ENCODE measurements at places on chromosomes 12 and 14.

DNA sequence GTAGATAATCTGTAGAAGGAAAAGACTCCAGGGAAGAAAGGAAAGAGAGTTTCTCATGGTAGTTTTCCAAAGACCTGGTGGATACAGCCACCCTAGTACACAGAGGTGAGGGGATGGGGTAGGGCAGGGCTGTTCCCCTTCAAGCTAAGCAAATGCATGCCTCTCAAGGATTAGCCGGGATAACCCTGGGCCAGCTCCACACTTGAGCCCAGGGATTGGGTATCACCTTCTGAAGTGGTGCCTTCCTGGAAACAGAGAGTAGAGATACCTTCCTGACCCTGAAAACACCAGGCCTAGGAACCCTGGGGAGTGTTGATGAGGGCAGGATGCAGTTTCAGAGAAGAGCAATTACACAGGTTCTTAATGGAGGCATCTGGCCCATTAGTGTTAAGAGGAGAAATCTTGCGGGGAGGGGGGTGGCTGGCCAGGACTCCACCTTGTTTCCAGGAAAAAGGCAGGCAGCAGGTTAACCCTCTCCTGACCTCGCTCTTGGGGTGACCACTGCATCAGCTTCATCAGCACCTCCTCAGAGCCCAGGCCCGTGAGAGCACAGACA lies 106.9 kb upstream of the TMEM233 start:
- DNase-seq, result peak; percentile 41

- DNase-seq, result no peak
Observed at GRCh38 chr14:73829526-73830431, 21.9 kb upstream of the PTGR2 start.

DNA sequence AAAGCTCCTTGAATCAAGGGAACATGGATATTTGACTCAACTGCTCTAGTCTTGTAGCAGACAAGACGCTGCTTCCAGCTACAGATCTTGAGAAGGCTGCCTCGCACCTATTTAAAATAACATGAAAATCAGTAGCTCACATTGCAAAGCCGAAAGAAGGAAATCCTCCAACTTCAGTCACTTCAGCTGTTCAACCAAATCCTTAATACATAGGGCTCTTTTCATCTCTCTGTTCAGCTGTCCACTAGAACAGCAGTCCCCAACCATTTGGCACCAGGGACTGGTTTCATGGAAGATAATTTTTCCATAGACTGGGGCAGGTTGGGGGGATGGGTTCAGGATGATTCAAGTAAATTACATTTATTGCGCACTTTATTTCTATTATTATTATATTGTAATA lies 1116.0 kb upstream of the TMEM132C start:
- no peak for DNase-seq

- DNase-seq, result no peak
Observed at GRCh38 chr12:43812057-43812456, 5.9 kb upstream of the TWF1 start.

- no peak for DNase-seq
Observed at GRCh38 chr12:28457785-28458184, 267.5 kb downstream of the CCDC91 start.

DNA sequence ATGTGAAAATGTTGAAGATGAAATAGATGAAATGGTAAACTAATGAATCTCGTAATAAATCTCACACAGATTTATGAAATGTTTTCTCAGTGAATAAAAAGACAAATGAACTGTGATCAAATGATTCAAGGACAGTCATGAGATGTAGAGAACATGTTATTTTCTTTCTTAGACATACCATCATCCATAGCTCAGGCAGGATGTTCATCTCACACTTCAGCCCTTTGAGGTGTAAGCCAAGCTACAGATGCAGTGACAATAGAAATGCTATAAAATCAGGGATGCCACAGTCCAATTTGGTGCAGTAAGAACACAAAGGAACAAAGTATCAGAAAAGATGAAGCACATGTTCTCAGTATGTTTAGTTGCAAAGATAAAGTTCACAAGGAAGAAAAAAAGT lies 242.7 kb upstream of the KRR1 start:
- DNase-seq, result no peak

DNA sequence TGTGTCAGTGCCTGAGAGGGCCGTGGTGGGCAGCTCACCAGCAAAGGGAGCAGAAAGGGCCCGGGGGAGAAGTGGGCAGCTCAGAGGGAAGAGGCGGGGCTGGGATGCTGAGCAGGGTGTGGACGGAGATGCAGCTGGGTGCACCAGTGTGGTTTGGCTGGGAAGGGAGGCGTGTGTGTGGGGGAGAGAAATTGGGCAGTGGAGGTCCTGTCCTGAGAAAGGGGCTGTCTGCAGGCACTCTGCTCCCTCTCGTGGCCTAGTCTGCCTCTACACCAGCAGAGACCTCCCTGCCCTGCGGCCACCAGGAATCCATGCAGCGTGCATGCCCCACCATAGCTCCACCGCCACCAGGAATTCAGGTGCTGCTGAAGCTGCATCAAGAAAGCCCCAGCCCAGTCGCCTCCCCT lies 6.4 kb downstream of the TMEM121 start:
- no peak for DNase-seq

GRCh38 chr14:51539571-51540037 lies 112.1 kb upstream of the FRMD6 start:
- no peak for DNase-seq

- no peak for DNase-seq
Observed at GRCh38 chr14:103819503-103820307, 27.7 kb downstream of the PPP1R13B start.

DNA sequence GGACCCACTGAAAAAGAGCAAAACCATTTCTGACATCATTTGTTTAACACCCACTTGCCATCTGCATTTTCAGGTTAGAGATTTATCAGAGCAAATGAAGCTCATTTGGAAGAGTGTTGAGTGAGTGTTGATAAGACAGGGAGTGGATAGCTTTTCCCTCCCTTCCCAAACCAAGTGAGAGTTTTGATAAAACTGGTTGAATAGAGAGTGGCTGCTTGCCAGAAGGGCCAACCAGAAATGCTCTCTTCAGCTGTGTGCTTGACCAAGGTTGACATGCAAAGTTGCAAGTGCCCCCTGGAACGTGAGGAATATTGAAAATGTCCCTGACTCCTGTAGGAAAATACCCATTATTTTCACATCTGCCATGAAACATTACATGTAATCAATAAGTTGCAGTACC lies 1487.0 kb upstream of the FLRT2 start:
- no peak for DNase-seq

GRCh38 chr14:92207928-92208265 lies 86.1 kb downstream of the CPSF2 start:
- no peak for DNase-seq

DNA sequence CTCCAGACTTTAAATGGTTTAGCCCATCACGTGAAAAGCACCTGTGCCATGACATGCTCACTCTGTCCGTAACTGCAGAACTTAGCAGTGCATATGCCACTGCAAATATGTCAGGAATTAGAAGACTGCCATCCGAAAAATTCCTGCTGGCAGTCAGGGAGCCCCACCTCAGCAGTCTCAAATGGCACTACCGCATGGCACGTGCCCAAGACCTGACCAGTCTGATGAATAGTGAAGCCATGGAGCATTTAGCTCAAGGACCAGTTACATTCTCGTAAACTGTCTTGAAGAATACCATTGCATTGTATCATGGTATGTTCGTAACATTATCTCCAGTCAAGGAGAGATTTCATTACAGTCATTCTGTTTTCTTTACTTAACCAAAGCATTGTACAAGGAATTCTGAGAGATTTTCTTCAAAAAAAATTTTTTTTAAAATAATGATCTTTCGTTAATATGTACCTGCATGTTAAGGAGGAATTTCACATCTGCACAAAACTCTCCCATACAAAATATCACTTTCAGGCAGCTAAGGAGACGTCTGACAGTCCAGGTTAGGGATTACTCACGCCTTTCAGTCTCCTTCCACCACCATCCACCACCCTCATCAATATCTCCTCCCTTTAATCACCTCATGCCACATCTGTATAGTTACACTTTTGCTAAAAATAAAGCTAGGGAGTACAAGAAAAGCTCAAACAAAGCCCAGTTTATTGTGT lies 138.5 kb downstream of the ANO2 start:
- no peak for DNase-seq

DNA sequence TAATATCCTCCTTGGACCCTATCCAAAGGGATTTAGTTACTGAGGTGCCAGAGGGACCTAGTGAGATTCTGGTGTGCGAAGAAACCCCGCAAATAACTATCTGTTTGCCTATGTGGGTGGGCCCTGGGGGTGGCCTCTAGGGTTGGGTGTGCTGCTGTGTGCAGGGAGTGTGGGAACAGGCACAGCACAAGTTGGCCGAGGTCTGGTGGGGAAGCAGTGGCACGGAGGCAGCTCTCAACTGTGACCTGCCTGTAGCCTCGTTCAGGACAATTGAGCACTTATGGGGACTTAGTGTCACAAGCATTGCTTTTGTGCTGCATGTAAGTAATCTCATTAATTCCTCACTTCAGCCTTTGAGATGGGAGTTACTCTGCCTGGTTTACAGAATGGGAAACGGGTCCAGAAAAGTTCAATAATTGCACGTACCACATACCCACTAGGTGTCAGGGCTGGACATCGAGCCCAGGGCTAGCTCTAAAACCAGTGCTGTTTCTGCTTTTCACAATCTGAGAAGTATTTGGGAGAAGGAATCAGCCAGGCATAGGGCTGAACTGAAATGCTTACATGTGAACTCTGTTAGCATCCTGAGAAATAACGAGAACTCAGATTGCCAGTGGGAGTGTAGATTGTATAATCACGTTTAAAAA lies 58.8 kb downstream of the TECPR2 start:
- DNase-seq, result no peak

- DNase-seq, result no peak
Observed at GRCh38 chr14:29035134-29035533, 268.5 kb downstream of the FOXG1 start.

DNA sequence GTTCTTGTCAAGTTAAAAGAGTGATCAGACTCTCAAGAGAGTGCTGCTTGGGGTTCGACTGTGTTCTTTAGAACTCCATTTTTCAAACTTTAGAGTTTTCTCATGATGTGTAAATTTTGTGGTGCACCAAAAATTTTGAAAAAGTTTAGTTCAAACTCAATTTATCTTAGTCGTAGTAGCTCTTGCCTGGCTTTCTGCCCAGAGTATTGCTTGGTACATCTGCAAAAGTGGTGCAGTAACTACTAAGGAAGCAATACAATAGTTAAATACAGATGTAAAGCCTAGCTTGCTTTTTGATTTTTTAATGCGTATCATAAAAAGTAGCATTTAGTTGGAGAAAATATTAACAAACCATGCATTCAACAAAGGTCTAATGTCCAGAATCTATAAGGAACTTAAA lies 9.5 kb upstream of the CCDC91 start:
- no peak for DNase-seq

GRCh38 chr12:26636710-26637328 lies 196.2 kb downstream of the ITPR2 start:
- no peak for DNase-seq

GRCh38 chr12:52307836-52308805 lies 13.1 kb downstream of the KRT83 start:
- peak; percentile 41 for DNase-seq

GRCh38 chr12:20508359-20508758 lies 140.0 kb downstream of the PDE3A start:
- DNase-seq, result no peak

GRCh38 chr12:48197549-48197970 lies 5.5 kb downstream of the OR10AD1 start:
- DNase-seq, result peak; percentile 45

GRCh38 chr12:58443273-58443980 lies 476.9 kb downstream of the LRIG3 start:
- DNase-seq, result peak; percentile 14

DNA sequence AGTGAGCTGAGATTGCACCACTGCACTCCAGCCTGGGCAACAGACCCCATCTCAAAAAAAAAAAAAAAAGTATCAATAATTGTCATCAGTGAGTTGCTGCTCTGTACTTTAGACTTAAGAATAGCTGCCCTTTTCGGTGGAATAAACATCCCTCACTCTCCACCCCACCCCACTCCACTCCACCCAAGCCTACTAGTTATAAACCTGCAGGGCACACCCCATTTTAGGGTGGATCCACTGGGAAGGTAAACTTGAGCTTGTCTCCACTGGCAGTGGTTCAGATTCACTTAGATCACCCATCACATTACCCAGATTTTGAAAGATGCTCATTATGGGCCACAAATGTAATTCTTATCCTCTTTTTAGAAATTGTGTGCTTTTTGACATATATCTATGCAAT lies 106.4 kb downstream of the GPR135 start:
- no peak for DNase-seq

GRCh38 chr12:29157486-29157946 lies 8.4 kb downstream of the FAR2 start:
- no peak for DNase-seq

GRCh38 chr14:74959596-74960180 lies 4.3 kb upstream of the PGF start:
- DNase-seq, result no peak

DNA sequence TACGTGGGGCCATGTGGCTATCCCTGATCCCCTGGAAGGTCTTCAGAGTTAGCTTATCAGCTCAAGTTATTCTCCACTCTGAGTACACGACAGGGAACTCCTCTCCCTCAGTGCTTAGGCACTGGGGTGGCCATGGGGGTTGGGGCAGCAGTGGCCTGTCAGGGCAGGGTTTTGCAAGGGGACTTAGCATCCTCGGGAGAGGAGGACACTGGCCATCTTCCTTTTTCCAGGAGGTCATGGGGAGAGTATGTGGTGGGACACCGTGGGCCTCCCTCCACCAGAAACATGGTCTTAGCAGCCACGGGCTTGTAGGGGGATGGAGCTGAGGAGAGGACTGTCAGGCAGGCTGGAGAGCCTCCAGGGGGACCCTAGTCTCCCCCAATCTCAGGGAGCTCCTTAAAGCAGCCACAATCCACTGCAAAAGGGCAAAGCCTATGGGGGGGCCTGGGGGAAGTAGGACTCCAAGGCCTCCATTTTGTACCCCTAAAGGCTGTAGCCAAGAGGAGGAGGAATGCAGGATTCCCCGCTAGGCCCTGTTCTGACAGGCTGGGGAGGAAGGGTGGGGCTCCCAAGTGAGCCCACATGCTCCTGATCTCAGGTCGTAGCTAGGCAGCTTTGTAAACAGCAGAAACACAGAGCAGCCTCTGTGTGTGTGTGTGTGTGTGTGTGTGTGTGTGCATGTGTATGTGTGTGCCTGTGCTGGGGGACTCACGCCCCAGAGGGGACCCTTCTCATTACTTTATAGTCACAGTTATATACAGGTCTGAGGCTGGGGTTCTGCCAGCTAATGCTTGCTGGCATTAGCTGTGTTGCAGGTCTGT lies 36.6 kb downstream of the KRT80 start:
- no peak for DNase-seq

Measured in NCI-H748 treated with DMSO at 0.1 percent for 48 hours (cell line).